Mesendoderm (in vitro differentiated cells): ENCODE measurements at places on chromosomes 1 and 21.
A peak's percentile ranks its signal among the peaks of the same experiment; 100 is the strongest.

- DNase-seq: no peak
Measured at GRCh38 chr1:101733340-101733739, 263.4 kb downstream of the OLFM3 start.

DNA sequence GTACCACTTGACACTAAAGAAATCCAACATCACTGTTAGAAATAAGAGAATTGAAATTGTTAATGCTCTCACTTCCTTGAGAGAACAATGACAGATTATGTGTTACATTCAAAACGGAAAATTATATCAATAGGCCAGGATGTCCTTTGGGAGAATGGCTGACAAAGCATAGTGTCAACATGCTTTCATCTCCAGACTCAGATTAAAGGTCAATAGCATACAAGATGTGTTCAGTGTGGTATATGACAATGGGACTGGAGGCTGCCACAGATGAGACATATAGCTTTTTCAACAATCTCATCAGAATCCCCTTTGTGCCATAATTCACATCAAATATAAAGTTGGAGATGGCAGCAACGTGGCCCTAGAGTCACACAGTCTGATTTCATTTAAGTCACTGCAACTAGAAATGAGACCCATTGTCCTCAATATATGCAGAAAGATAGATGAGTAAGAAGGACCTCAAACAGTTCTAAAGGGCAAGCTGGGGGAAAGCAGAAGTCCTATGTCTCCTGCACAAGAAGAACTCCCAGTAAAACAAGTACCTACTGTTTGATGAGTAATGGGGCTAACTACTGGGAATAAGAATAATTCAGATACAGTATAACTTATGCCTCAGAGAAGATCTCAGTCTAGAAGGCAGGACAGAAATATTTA is 327.9 kb downstream of the TTLL7 start:
- no peak for DNase-seq

GRCh38 chr1:56542651-56543050 is 36.7 kb downstream of the PLPP3 start:
- DNase-seq: no peak

GRCh38 chr1:69363236-69363635 is 204.5 kb upstream of the LRRC7 start:
- DNase-seq: no peak

DNA sequence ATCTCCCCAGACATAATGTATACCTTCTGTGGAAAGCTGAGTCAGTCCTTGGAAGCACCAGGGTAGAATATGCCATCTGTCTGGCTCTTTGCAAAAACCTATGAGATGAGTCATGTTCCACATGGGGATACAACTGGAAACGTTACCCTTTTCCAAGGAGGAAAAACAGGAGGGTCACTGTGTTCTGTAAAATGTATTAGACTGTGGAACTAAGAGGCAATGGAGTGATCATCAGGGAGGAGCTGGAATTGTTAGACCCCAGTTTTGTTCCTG is 16.1 kb upstream of the PSMD4 start:
- DNase-seq: no peak

GRCh38 chr1:221015159-221015790 is 136.0 kb downstream of the HLX start:
- DNase-seq: no peak

GRCh38 chr1:42935313-42935895 is 23.3 kb downstream of the SLC2A1 start:
- no peak for DNase-seq

DNA sequence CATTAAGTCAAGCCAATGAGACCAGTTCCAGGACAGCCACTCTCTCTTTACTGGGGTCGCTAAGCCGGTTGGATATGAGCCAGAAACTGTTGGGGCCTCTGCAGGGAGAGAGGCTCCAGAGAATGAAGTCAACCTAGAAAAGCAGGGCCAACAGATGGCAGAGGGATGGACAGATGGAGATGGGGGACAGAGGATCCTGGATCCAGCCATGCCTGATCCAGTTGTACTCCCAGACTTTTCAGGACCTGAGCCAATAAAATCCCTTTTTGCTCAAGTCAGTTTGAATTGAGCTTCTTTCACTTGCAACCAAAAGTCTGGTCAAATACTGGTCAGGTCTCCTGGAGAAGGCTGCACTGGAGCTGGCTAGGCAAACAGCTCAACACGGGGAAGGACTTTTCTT is 2.2 kb downstream of the DHCR24 start:
- no peak for DNase-seq

GRCh38 chr1:158112994-158113758 is 67.5 kb upstream of the CD1D start:
- DNase-seq: peak; percentile 71

- DNase-seq: peak; percentile 27
Measured at GRCh38 chr1:32291145-32291707, 657 bp upstream of the HDAC1 start.
